Upper lobe of right lung (tissue), 1 donor: ENCODE measurements at places on chromosomes 7 and 10. TPM values are rescaled to one million over a fixed set of nuclear protein-coding genes. Genes with fewer than 3 reads are reported as not detected.

GIMAP4 gene
- total RNA-seq = 83.3 TPM

CALHM3 gene
- total RNA-seq = not detected

- H3K27ac ChIP-seq = no peak overlapping the region
- no peaks in the 10 kb centered on the region for H3K27me3 ChIP-seq
- H3K4me1 ChIP-seq = no peaks in the 10 kb centered on the region
- no peaks in the 10 kb centered on the region for H3K36me3 ChIP-seq
- DNase-seq = no peak
These were observed 56.0 kb upstream of the MACROH2A2 start for GRCh38 chr10:69996611-69997010.

- no peaks in the 10 kb centered on the region for H3K36me3 ChIP-seq
- H3K4me1 ChIP-seq = no peaks in the 10 kb centered on the region
- H3K27ac ChIP-seq = no peak overlapping the region
These were observed 413.8 kb upstream of the FOXK1 start for GRCh38 chr7:4268040-4268965.
